ENCODE measurements at places on chromosomes 11 and 22.
A peak's percentile ranks its signal among the peaks of the same experiment; 100 is the strongest.

DNA sequence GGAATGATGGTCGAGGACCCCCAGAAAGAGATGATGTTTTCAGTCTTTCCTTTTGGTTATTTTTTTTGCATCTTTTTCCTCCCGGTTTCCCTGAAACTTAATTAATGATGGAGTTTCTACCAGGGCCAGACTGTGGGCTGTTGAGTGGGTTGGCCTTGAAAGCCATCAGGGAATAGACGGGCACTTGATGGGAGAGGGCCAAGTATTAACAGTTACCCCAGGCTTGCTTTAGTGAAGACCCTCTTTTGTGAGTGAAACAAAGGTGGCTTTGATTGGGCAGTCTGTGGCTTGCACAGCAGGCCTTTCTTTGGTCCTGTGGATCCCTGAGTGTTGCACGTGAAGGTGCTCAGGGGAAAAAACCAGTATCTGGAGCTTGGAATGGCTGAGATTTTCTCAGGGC is 56.9 kb downstream of the AMOTL1 start:
- no peak for DNase-seq

GRCh38 chr11:69888483-69889181 is 69.4 kb upstream of the FGF3 start:
- DNase-seq, result peak; percentile 38

DNA sequence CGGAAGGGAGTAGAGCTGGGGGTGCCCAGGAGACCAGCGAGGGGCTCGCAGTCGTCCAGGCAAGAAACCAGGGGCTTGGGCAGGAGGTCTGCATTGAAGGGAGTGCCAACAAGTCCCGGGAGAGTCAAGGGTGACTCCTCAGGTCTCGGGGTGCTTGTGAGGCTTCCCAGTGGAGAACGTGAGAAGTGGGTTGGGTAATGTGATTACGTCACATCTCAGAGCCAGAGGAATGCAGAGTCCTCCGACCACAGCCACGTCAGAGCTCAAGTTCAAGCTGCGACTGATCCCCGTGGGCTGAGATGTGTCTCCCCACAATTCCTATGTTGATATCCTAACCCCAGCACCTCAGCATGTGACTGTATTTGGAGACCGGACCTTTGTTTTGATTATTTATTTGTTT is 89.7 kb upstream of the SHANK2 start:
- DNase-seq, result peak; percentile 77

- peak; percentile 69 for DNase-seq
These were observed 16.9 kb upstream of the SPTY2D1 start for GRCh38 chr11:18650859-18651557.

DNA sequence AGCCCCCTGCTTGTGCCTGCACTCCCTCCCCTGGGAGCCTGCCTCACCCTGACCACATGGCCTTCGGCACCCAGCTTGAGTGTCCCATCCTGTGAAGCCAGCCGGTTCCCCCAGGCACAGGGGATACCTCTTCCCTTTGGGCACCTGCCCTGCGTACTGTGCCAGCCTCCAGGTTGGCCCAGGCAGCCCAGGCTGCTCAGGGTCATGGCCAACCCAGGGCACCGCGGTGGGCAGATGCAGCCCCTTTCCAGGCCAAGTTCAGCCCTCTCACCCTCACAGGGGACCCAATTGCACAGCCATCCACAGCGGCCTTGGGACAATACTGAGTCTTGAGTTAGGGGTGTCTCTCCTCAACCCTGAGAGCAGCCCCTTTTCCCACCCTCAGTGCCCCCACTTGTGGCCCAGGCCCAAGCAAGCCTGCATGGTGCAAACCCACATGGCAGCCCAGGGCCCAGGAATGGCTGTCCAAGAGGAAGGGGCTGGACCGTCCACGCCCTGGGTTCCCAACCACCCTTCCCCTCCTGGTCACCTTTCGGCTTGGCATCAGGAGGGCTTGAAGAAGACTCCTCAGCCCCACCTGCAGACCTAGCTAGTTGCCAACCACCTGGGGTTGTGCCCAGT is 87.7 kb downstream of the CDKN1C start:
- DNase-seq, result no peak

DNA sequence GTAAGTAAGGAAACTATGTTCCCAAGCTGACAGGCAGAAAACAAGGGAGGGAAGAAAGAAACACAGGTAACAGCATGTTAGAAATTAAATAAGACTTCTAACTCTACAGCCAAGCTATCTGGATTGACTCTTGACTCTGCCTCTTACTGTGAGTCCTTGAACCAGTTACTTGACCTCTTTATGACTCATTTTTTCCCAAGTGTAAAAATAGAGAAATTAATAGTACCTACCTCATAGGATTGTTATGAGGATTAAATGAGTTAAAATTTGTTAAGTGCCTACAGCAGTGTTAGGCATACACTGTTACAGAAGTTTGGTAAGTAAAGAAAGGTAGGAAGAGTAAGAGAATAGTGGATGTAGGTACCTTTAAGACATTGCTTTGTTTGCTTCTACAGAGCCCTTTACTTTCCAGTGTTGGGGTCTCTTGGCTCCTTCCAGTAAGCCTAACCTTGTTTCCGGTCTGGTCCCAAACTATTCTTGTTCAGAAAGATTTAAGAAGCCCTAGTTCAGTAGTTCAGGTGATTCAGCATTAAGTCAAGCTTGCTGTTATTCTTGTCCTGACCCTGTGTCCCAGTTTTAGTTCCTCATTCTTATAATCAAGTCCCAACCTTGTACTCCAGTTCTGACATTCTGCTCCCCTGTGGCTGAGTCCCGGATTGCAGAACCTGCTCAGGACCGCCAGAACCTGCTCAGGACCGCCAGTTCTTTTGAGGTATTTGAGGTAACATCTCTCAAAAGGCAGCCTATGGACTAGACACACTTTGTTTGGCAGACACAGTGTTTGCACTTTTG is 963.4 kb upstream of the CCDC90B start:
- DNase-seq, result no peak

DNA sequence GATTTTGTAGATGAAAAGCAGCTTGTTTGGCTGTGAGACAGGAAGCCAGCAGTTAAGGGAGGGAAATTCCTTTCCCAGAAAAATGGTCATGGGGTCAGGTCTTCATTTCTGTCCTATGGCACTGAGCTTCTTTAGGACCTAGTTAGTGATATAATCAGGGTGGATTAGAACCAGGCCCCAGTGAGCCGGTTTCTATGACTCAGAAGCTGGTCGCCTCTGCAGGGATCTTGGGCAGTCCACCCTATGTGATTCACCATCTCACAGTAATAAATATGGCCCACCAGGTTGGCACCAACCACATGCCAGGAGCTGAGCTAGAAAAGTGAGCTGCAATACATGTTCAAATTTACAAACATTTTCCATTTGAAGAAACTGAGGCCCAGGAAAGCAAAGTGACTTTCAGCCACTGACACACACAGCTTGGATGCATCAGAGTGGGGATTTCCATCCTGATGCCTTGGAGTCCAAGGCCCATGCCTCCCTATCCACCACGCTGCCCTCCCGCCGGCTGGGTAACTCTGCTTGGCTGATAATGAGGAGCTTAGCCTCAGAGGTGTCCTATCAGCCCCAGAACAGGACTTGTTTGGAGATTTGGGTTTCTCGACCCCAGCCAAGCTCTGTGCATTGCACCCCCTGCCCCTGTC is 42.0 kb downstream of the CD82 start:
- DNase-seq, result peak; percentile 52

GRCh38 chr11:35404388-35404775 is 15.0 kb downstream of the SLC1A2 start:
- DNase-seq, result peak; percentile 38

DNA sequence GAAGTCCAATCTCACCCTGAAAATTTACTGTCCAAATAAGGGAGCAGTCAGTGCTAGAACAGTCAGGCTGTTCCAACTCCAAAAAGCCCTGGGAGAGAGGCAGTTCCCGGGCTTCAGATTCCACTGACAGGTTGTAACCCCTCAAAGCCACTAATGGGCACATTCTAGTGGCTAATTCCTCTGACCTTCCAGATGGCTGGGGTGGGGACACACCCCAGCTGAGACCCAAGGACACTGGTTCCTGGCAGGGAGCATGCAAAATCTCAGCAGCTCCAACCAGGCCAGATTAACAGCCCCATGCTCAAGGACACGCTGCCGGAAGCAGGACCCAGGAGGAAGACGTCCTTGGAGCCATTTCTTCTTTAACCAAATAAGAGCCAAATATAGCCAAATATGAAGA is 92.7 kb downstream of the RPL27A start:
- DNase-seq, result no peak

- no peak for DNase-seq
These were observed 1.2 kb upstream of the MARK2 start for GRCh38 chr11:63837739-63838138.

DNA sequence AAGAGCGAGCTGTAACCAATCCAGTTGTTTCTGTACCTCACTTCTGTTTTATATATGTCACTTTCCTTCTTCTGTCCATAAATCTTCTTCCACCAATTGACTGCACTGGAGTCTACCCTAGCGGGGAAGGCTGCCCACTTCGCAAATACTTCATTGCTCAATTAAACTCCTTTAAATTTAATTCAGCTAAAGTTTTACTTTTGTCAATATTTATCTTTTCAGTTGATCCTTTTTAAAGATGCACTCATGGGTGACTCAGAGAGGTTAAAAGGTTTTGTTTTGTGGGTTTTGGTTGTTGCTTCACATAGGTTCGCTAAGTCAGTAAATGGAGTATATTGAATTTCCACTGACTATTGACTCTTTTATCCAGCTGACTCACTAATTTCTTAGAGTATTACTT is 597.2 kb downstream of the DLG2 start:
- DNase-seq, result peak; percentile 60

DNA sequence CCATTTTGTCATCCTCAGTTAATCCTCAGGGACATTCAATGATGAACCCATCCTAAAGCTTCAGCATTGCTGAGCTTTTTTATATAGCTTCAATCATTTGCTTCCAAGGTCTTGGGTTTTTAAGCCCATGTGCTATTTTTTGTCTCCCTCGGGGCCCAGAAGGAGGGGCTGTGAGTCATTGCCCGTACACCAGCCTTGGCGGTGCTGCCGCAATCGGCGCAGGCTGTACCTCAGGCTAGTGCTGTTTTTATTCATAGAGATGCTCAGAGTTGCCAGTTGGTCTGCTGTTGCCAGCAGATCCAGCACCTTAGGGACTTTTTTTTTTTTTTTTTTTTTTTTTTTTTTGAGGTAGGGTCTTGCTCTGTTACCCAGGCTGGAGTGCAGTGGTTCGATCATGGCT is 35.5 kb downstream of the ACO2 start:
- DNase-seq, result no peak

DNA sequence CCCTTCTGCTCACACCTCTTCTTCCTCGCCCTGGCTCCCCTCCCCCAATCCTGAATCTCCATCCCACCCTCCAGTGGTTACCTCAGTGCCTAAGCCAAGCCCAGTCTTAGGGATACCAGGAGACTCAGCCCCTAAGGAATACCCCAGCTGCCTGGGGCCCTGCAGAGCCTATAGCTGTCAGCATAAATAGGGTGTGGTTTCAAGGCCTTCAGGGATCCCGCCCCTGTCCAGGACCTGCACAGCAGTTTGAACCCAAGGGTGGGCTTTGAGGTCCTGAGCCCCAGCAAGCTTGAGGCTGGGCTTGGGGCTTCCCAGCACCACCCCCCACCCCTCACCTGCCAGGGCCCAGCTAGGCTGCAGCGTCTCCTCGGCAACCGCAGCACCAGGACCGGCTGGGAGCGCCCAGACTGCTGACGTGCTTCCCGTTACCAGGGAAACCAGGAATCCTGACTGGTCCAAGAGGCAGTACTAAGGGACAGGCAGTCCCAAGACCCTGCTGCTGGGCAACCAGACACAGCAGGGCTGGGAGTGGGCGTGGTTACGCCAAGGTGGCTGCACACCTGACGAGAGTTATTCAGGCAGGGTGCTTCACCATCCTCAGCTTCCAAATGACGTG is 13.7 kb downstream of the APBB1 start:
- no peak for DNase-seq

DNA sequence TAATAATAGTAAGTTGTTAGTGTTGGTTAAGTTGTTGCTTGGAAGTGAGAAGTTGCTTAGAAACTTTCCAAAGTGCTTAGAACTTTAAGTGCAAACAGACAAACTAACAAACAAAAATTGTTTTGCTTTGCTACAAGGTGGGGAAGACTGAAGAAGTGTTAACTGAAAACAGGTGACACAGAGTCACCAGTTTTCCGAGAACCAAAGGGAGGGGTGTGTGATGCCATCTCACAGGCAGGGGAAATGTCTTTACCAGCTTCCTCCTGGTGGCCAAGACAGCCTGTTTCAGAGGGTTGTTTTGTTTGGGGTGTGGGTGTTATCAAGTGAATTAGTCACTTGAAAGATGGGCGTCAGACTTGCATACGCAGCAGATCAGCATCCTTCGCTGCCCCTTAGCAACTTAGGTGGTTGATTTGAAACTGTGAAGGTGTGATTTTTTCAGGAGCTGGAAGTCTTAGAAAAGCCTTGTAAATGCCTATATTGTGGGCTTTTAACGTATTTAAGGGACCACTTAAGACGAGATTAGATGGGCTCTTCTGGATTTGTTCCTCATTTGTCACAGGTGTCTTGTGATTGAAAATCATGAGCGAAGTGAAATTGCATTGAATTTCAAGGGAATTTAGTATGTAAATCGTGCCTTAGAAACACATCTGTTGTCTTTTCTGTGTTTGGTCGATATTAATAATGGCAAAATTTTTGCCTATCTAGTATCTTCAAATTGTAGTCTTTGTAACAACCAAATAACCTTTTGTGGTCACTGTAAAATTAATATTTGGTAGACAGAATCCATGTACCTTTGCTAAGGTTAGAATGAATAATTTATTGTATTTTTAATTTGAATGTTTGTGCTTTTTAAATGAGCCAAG is 2.7 kb downstream of the NEAT1 start:
- DNase-seq, result peak; percentile 78

- DNase-seq, result no peak
These were observed 294.4 kb downstream of the NTM start for GRCh38 chr11:131664816-131665215.

DNA sequence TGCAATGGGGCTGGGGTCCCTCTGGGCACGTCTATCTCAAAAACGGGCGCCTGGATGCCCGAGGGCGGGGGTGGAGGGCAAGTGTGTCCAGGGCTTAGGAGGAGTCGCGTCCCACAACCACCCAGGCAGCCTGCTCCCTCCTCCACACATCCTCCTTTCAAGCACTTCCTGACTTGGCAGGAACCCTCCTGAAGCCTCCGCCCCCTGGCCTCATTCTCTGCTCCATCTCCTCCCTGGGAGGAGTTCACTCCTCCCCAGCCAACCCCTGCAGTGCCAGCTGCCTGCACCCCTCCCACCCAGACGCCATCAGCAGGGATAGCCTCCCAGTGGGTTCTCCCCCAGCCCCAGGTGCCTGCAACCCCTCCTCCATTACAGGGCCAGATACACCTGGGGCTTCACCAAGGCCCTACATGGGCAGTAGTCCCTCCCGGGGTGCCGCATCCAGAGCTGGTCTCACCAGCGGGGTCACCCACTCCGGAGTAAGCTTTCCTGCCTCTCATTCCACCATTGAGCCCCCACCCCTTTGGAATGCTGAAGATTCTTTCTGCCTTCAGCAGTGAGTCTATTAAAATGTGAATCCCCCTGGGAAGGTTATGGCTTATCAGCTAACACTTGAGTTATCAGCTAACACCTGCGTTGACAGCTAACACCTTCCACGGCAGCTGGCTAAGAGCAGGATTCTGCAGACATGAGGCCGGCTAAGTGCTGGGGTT is 24.4 kb downstream of the RTN4R start:
- peak; percentile 71 for DNase-seq

DNA sequence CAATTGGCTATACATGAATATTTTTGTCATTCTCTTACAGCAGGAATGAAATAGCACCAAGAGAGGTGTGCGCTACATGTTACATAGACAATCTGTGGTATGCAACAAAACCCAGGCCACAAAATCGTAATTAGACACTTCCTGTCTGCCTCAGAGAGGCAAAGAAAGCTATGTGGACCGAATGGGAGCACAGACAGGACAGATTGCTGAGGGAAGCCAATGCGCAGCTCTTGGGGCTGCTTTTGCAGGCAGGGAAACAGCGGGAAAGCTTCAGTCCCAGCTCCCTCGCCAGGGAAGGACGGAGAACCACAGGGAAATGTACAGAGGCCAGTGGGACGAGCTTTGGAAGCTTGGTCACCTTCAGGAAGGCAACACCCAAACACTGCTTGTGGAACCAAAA is 40.9 kb downstream of the SERPINH1 start:
- DNase-seq, result peak; percentile 33

All from IMR-90 (cell line).